ENCODE measurements at places on chromosomes 5 and 9.

GRCh38 chr5:9698125-9698826 lies 68.1 kb upstream of the TAS2R1 start:
- no peak for DNase-seq

DNA sequence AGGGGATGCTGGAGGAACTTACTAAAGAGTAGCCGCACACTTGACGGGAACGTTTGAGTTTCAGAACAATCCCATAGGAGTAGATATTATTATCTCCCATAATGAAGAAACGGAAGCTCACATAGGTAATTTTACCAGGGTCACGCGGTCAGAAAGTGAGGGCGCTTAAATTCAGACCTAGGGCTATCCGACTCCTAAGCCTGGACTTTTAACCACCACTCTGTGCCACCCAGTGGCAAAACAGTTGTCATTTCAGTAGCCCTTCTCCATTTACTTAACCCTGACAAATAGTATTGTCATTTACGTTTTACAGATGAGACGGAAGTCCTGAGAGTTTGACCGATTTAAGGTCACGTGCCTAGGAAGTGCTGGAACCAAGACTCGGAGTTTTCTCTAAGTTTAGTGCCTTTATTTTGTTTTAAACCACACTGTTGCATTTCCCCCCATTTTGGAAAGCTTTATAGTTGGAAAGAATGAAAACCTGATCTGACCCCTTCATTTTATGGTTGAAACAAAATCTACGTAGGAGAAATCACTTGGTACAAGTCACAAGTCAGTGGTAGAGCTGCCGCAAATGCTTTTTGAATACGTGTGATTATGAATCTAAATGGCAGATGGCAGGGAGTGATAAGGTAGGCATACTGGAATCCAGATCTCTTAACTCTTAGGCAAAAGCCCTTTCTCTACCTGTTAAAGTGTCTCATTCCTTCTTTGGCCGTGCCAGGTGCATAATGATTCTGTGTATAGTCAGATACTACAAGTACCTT lies 650 bp downstream of the MRRF start:
- DNase-seq = peak; percentile 46

- DNase-seq = no peak
Observed at GRCh38 chr5:55495216-55495615, 39.5 kb downstream of the PLPP1 start.

GRCh38 chr9:6833518-6834192 lies 75.9 kb downstream of the KDM4C start:
- no peak for DNase-seq

- no peak for DNase-seq
Observed at GRCh38 chr9:94577571-94577970, 16.1 kb downstream of the FBP2 start.

- DNase-seq = no peak
Observed at GRCh38 chr9:6126377-6126776, 89.2 kb upstream of the IL33 start.

DNA sequence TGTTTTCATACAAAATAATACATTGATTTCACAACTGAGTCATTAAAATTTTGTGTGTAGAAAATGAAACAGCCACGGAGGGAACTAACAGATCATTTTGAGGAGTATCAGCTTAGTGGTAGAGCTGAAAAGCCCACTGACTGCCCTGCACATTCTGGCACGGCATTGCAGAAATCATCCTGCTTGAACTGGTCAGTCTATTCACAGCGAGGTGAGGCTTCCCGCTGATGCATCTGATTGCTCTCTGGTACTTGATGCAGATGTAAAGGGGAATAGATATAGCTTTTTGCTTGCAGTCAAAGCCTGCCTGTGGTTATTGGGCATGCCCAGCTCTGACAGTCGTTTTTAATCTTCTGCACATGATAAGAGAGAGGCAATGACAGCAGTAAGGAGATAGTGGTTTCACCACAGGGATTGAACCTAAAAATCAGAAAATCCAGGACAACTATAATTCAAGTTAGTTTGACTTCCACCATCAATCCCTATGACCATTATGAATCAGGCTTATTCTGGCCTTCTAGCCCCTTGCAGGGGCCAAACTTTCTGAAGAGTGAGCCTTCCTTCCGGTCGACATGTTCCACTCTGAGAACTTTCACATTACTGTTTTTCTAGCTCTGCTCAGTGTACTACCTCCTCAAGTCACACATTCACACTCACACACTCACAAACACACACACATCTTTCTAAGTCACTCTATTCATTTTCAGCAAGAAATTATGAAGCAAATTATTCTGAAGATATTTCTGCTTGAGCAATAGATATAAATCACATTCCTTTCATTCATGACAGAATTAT lies 782.8 kb upstream of the NUDT12 start:
- no peak for DNase-seq

DNA sequence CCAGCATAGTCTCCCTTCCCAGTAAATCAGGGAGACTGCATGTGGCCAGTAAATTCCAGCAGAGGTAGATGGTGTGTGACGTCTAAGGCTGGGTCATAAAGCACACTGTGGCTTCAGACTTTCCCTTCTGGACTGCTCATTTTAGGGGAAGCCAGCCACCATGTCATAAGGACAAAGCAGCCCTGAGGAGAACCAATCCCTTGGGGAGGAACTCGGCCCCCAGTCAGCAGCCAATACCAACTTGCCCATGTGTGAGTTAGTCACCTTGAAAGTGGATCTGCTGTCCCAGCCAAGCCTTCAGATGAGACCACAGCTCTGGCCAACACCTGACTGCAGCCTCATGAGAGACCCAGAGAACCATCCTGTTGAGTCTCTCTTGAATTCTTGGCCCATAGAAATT lies 14.7 kb upstream of the NINJ1 start:
- DNase-seq = no peak

DNA sequence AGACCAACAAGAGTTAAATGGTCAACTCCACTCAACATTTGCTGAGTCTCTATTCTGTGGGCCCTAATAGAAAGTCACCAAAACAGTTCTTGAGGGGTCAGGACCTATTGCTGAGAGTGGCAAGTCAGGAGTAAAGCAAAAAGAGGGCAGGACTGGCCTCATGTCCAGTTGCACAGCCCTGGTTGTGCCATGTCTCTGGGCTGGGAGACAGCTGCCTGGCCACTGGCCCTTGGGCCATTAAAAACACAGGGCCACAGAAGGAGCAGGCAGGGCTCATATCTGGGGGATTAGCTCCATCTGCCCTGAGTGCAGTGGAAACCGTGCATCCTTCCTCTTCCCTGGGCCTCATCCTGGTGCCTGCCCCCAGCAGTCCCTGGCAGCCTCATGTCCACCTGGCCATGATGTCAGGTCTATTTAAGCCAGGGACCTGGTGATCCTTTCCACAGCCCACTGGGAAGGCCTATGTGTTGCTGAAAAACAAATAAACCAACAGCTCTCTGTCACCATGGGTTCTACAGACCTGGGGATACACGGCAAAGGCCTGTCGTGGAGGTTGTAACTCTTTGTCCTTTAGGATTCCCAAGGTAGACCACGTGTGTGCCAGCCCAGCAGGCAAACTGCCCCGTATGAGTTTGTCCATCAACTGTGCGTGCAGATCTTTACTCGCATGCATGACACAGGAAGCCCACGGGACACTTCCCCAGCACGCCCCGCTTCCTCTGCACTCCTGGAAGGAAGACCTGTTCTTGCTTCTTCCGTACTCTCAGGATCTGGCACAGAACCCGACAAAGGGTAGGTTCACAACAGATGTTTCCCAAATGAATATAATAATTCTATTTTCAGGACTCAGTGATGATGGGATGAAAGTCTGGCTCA lies 148.8 kb downstream of the MTX3 start:
- no peak for DNase-seq

DNA sequence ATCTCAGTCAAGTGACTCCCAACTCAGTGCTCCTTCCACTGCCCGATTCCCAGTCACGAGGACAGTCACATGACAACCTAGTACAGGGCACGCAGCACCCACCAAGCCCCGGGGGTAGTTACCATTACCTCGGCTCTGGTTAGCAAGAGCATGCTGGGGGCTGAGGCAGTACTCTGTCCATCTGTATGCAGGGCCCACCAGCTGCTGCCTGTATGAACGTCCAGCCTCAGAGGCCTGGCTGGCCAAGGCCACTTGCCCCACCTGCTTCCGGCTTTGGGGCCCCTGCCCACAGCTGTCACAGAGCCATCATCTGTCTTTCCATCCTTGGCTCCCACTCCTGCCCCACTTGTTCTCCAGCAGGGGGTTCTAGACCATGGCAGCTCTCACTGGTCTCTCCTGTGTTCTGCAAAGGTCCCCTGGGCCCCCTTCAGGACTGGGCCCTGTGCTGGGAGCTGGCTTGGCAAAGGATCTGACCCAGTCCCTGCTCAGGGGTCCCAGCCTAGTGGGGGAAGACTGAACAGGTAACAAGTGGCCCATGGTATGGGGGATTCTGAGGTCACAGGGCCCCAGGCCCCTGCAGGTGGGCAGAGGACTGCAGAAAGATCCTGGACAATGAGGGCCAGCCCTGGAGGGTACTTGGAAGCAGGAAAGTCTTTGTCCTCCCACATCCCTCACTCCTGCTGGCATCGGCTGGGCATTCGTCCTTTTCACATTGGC lies 3.3 kb downstream of the RPL35 start:
- no peak for DNase-seq

- no peak for DNase-seq
Observed at GRCh38 chr9:77735494-77735893, 87.4 kb upstream of the GNA14 start.

DNA sequence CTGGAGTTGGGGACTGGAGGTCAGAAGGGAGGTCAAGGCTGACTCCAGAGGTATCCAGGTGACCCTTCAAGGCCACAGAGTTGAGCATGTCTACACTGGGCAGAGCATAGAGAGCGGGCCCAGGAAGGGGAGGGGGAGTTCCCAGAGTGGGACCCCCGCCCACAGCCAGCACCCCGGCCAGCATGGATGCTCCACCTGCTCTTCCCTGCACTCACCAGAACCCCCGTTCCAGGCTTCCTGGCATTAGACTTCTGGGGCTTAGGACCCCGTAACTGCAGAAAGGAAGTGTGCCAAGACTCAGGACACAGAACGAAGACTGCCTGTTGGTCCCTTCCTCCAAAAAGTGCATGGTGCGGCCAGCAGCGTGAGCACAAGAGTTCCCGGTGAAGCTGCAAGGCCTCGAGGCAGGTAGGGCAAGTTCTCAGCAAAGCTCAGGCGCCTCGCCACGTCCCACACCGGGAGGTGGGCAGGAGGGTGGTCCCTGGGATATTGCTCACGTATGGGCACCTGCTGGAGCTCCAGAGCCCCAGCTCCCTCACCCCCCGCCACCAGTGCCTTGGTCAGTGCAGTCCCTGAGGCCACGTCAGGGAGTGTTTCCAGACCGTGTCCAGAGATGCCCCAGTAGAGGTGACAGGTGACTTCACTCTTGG lies 13.8 kb downstream of the ABO start:
- no peak for DNase-seq

DNA sequence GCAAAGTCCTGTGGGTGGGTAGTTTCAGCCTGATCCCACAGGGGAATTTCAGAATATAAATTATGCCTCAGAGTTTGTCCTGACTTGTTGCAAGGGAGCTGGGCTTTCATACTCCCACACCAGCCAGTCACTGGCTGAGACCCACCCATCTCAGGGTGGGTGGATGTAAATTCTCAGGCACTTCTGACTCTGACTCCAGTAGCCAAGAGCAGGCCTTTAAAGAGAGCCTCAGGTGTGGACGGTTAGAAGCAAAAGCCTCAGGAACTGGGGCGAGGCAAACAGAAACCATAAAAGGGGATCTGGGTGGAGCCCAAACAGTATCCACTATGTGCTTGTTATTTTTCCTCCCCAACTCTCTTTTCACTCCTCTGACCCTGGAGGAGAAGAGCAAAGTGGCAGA lies 28.6 kb upstream of the FBXW11 start:
- DNase-seq = no peak

DNA sequence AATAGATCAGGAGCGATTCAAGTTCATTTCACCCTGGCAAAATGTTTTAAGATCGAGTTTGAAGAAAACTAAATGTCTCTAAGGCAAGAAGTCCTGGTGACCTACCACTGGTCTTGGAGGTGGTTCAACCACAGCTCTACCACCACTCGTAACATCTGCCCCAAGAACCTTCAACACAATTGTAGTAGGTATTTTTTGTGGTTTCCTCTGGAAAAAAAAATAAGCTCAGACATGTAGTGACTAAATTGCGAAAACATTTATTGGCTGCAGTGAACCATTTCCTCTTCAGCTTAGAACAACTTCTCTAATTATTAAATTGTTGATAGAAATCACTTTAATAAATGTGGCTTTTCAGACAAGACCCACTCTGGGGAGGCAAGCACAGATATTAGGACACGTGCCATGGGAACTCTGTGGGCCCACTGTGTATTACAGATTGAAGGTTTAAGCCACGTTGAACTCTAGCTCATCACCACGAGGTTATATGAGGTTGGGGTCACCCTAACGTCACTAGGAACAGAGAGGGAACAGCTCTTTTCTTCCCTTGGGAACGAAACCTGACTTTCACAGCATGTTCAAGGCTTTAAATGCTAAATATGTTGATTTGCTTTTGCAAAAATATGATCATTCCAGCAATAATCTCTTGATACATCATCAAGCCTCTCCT lies 142.9 kb downstream of the HSD17B3 start:
- DNase-seq = no peak
